SJSA1 (cell line): ENCODE measurements at places on chromosomes 12 and 14. TPM values are rescaled to one million over a fixed set of nuclear protein-coding genes. Genes with fewer than 3 reads are reported as not detected.
A peak's percentile ranks its signal among the peaks of the same experiment; 100 is the strongest.

The PLEKHH1 gene
- 0.97 TPM in 1 of 2 replicates, not detected in the other for total RNA-seq

The FGD4 gene
- 1.5 and 2.8 TPM in 2 replicates for total RNA-seq

The CFAP54 gene
- 0.05 TPM in 1 of 2 replicates, not detected in the other for total RNA-seq

The LBHD2 gene
- total RNA-seq: 0.82 TPM in 1 of 2 replicates, not detected in the other

The RPS6KL1 gene
- not detected in 2 replicates for total RNA-seq

The ADGRD1 gene
- total RNA-seq: 1.0 TPM in 1 of 2 replicates, not detected in the other

The PRR4 gene
- total RNA-seq: 1.6 TPM in 1 of 2 replicates, not detected in the other

GRCh38 chr14:104220215-104221070 lies 82.1 kb downstream of the KIF26A start:
- DNase-seq: no peak

- no peak for DNase-seq
Measured at GRCh38 chr12:124611559-124612409, 44.4 kb upstream of the NCOR2 start.

DNA sequence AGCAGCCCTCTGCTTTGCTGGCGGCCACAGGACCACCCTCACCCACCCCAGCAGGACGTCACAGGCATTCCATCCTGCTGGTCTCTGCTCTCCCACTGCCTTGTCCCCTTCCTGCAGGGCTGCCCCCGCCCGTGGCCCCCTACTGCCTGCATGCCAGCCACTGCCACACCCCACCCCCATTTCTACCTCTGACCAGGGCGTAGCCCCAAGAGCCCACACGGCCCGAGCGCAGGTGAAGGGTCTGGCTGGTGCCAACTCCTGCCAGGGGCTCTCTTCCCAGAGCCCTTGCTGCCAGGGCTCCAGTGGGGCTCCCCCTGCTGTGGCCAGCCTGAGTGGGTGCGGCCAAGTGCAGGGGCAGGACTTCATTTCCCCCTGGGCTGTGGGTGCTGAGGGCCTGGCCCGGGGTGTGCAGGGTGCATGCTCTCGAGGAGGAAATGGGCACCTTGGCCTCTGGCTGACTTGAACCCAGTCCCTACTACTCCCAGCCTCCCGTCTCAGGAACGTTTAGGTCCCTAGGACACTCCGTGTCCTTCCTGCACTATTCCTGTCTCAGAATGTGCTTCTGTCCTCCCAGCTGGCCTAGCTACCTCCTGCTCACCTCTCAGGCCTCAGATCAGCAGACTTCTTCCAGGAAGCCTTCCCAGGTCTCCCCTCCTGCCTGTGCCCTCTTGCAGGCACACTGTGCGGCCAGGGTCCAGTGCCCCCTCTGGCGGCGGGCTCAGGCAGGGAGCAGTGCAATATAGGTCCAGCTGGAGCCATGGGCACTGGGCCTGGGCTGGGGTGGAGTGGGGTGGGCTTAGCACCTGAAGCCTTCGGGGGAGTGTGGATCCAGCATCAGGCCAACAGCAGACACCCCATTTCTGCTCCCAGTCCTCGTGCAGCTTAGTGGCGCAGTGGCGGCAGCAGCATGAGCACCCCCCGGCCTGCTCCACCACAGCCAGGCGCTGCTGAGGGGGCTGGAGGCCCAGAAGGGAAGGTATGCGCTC lies 1.4 kb downstream of the LBHD2 start:
- no peak for DNase-seq

DNA sequence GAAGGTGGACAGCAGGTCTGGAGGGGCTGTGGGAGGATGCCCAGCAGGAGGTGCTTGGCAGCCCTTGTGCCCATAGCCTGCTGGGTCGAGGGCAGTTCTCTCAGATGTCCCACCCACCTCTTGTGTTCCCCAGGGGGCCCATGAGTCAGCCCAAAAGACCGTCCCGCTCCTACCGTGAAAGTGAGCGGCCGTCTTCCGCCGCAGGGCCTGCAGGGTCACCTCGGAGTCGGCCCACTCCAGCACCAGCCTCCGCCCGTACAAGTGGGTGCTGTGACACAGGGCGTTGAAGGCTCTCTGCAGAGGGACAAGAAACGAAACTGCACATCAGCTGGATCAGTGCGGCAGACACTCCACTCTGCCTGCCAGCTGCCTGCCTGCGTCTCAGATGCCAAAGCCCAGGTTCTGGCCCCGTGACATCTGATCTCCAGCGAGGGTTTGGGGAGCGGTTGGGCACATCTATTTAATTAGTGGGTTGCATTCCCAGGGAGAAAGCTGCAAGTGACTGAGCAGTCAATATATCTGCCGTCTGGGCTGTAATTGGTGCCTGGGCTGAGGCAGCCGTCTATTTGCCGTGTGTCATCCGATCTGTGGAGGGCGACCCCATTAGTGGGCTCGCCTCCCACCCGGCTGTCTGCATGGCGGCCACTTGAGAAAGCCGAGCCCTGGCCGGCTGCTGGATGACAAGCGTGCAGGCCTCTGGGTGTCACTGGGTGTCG lies 121.5 kb downstream of the RBM19 start:
- no peak for DNase-seq

DNA sequence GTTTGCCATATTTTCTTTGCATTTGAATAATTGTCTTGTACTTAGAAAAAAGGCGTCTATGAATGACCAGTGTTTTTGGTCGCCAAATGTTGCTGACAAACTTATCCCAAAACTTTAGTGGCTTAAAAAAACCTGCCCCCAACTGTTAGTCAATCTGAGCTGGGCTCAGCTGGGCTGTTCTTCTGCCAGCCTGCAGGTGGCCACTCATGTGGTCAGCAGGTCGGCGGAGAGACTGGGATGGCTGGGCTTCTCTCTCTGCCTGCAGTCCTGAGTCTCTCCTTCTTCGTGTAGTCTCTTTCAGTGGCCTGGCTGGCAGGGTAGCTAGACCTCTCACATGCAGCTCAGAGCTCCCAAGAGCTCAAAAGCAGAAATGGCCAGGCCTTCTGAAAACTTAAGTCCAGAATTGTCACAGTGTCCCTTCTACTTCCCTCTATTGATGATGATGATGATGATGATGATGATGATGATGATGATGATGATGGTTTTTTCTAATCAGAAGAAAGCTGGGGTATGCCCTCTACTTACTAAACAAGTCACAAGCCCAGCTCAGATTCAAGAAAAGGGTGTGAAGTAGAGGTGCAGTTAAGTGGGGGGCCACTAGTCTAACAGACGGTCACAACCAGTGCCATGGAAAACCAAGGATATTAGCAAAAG lies 87.9 kb downstream of the PTPN11 start:
- no peak for DNase-seq

DNA sequence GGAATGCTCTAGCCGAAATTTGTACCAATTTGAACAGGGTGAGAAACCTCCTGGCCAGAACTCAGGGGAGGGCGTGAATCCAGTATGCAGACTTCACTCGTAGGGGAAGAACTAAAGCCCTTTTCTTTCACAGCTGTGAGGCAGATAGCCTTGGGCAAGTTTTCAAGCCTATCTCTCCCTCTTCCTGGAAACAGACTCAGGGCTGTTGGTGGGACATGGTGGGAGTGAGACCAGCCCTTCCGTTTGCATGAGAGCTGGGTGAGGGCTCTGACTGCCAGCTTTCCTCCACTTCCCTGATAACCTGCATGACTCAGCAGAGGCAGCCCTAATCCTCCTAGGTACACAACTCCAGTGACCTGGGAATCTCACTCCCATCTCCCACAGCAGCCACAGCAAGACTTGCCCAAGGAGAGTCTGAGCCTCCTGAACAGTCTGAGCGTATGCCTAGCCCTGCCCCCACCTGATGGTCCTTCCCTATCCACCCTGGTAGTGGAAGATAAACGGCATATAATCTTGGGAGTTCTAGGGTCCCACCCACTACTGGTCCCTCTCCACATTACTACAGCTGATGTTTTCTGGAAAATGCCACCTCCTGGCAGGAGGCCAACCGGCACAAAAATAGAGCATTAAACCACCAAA lies 170.1 kb upstream of the AMIGO2 start:
- no peak for DNase-seq

DNA sequence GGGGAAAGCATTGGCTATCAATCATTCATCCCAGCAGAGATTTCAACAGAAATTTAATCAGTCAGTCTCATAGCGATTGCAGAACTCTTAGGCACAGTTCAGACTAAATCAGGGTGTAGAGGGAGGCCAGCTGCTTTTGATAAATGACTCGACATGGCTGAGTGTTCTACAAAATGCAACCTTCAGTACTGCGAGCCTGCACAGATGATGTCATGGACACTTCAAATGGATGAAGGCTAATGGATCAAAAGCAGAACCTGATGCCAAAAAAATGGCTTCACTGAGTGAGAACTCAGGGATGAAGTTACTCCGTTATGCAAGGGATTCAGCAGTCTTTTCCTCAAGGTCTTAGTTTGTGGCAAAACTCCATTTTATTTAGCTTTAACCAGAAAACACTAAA lies 167.3 kb downstream of the DACT1 start:
- DNase-seq: no peak

GRCh38 chr12:81942594-81942993 lies 183.4 kb upstream of the PPFIA2 start:
- DNase-seq: no peak

- DNase-seq: no peak
Measured at GRCh38 chr14:37862263-37862662, 266.8 kb downstream of the TTC6 start.

- DNase-seq: no peak
Measured at GRCh38 chr12:75196865-75197264, 12.8 kb downstream of the KCNC2 start.

- DNase-seq: no peak
Measured at GRCh38 chr12:111450676-111451075, 45.0 kb downstream of the SH2B3 start.

DNA sequence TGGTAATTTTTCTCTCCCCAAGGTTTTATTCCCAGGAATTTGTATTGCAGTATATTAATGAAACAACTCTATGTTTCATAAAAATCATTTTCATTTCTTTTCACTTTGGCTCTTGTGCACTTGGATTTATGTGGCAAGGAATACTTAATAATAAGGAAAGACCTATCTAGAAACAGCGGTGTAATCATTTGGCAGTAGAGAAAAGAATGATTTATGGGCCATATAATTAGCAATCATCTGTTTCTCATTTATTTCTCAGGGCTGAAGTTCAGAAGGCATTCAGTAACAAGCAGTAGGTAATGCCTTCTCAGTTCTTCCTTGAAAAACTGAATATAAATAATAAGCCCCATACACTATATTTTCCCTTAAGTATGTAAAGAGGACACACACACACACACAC lies 172.6 kb downstream of the ANO4 start:
- DNase-seq: no peak

- DNase-seq: peak; percentile 73
Measured at GRCh38 chr14:64645220-64645892, 58.9 kb upstream of the PLEKHG3 start.

DNA sequence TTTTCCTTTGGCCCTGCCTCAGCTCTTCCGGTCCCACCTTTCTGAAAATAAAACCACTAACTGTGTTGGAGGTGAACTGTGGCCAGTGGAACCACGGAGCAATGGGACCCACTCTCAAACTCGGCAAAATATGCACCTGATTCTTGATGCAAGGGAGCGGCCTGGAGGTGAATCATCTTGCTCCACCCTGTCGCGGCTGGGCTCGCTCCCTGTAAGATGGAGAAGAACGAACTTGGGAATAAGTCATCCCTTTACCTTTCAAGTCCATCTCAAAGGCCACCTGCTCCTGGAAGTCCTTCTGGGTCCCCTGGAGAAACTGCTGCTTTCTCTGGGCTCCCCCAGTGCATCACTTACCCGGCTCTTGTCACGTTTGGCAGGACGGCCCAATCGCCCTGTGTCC lies 309.9 kb downstream of the BCL11B start:
- DNase-seq: no peak

DNA sequence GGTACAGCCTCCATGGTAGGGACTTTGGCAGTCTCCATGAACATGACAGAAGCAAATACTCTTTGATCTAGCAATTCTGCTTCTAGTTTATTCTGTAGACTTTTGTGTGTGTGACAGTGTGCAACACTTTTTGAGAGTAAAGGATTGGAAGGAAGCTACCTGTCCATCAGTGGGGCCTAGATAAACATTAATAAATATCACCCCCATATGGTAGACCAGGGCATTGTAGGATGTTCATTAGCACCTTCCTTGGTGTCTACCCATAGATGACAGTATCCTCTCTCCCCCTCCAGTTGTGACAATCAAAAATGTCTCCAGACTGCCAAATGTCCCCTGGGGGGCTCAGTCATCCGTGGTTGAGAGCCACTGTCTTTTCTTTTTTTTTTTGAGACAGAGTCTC lies 10.8 kb downstream of the SNRNP35 start:
- DNase-seq: no peak

DNA sequence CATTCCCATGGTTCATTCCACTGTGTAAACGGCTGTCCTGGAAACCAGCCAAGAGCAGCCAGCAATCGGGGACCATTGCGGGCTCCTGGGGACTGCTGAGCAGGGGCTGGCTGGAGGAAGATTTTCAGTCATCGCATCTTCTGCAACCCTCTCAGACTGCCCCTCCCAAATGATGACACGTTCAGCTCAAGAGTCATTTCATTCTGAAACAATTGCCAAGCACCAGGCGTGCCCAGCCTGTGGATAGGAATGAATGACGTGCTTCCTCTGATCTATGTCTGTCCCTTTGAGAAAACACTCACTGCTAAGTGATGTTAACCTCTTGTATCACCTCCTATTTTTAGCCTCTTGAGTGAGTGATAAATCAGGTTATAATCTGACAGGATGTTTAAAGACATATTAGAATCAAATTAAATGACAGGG lies 62.0 kb downstream of the NDUFA12 start:
- DNase-seq: peak; percentile 67

- no peak for DNase-seq
Measured at GRCh38 chr14:36605506-36605857, 23.1 kb upstream of the NKX2-8 start.

- DNase-seq: no peak
Measured at GRCh38 chr12:46259713-46260112, 9.1 kb downstream of the SLC38A1 start.

DNA sequence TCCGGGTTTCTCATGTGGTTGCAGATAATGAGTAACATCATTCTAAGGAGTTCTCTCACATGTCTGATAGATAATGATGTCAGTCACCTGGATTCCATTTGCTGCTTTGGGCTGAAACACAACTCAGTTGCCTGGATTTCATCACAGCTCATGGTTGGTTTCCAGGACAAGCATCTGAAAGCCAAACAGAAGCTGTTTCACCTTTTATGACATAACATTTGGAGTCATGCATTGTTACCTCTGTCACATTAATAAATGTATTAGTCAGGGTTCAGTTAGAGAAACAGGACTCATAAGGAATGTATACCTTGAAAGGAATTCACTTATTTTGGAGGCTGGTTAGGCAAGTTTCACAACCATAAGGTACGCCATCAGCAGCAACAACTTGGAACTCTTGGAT lies 251.9 kb upstream of the ATXN7L3B start:
- no peak for DNase-seq

GRCh38 chr14:23245282-23245681 lies 7.5 kb downstream of the RNF212B start:
- no peak for DNase-seq
